ENCODE measurements at places on chromosomes 3 and 15.

GRCh38 chr15:43285609-43286037 lies 18.9 kb upstream of the TGM5 start:
- peak; percentile 30 for DNase-seq

- no peak for DNase-seq
These were observed 241.7 kb upstream of the HES1 start for GRCh38 chr3:193894121-193894863.

DNA sequence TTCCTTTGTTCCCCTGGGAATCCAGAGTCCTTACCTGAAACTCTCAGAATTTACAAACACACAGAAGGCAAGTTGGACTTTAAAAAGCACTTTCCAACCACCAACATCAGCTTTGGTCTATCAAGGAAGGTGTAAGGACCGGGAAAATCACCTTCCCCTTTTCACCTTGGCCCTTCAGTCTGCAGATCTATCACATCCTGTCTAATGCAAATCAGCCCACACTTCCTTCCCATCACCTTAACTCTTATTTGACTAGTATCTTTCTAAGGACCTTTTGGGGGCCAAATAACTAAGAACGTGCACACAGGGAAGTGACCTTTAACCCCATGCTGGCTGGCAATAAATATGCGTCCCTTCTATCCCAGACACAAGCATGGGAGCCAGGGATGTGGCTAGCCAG lies 320.6 kb downstream of the ARRDC4 start:
- DNase-seq, result no peak

GRCh38 chr15:71251584-71252043 lies 136.3 kb downstream of the THSD4 start:
- DNase-seq, result no peak

Measured in HuH-7 (cell line).